Stimulated activated CD8-positive, alpha-beta memory T cell treated with anti-CD3 and anti-CD28 coated beads, Interleukin-4, amount 100 ng/mL, for 48 hours (primary cell): ENCODE measurements at places on chromosomes 4 and X.

- DNase-seq = no peak
These were observed 24.4 kb downstream of the HELQ start for GRCh38 chr4:83431200-83431599.

GRCh38 chr4:140061659-140062289, 92.2 kb downstream of the MAML3 start:
- no peak for DNase-seq

DNA sequence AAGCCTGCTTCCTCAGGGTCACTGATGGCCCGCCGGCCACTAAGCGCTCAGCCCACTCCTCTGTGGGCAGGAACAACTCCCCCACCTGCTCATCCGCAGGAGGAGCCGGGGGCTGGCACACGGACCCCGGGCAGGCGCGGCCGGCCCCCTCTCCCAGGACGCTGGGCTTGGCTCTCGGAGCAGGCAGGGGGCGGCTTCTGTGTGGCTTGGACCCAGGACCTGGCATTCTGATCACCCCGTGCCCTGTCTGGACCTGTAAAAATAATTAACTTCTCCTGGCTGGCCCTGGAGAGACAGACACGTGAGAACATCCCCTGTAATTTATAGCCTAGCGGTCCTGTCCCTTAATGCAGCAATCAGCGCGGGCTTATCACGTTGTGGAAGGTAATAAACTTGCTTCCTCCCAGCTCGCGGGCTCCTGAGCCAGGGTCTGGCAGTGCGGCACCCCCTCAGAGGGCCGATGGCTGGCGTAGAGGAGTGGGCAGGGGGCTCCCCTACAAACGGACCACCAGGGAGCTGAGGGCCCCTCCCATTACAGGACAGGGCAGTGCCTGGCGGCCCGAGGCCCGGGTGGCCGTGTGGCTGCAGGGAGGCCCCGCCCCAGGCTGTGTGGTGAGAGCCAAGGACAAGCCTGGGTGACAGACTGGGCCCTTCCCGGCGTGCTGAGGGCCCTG, 84.5 kb upstream of the NKX1-1 start:
- no peak for DNase-seq

- no peak for DNase-seq
These were observed 16.0 kb downstream of the CTBP1 start for GRCh38 chr4:1232661-1233621.

- DNase-seq = no peak
These were observed 16.0 kb upstream of the PAPSS1 start for GRCh38 chr4:107736037-107736436.

- no peak for DNase-seq
These were observed 848 bp downstream of the RAB9A start for GRCh38 chrX:13689741-13690211.

- DNase-seq = peak; percentile 41
These were observed 763.8 kb upstream of the AADAT start for GRCh38 chr4:170853422-170854021.

- DNase-seq = no peak
These were observed 1.2 kb downstream of the RAB9B start for GRCh38 chrX:103830848-103831247.

DNA sequence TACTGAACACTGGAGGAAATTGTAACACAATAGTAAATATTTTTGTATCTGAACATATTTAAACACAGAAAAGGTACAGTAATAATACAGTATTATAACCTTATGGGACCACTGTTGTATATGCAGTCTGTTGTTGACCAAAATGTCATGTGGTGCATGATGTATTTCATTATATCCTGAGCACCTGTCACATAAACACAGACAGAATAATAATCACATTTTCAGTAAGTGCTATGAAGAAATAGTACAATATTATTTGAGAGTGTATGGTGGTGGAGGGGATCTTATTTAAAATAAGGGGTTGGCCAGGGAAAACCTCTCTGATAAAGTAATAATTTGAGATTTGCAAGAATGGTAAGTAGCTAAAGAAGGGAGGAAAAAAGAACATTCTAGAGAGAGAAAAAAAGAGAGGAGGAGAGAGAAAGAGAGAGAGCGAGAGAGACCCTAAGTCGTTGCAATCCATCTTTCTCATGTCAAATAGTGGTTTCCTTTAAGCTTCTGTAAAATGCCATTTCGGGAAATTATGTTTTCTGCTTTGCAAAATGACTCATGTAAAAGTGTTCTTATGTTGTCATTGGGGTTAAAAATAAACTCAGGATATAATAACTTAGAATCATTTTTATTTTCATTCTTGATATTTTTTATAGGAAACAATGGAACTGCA, 19.3 kb upstream of the CLNK start:
- DNase-seq = no peak
